ENCODE measurements at places on chromosomes 2 and 18. TPM values are rescaled to one million over a fixed set of nuclear protein-coding genes. Genes with fewer than 3 reads are reported as not detected.

DNA sequence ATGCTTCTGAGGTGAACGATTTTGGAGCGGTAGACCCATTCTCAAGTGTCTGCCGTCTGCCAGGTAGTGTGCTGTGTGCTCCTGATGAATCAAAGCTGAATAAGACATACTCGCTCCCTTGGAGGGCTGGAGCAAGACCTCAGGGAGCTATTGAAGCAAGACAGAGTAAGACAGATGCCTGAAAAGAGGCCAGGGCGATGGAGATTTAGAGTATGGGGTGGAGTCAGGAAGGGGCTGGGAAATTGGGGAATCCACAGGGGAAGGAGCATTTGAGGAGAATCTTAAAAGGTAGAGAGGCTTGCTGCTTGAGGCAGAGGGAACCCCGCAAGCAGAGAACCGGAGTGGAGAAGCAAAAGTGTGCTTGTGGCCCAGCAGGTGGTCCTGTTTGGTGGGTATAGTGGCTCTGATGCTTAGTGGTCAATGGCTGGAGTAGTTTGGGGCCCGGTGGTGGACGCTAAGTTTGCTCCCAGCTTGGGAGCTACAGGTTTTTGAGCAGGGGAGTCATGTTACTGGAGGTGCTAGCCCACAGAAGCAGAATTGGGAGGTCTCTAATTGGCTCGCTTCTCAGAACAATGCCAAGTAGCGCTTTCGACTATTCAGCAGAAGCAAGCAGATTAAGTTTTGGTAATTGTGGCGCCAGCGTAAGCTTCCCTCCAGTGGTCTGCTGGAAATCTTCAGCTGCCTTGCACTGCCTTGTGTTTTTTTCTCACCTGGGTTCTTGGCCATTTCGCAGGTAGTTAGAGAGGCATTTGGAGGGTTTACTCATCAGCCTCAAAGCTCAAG is 2.0 kb downstream of the CNNM4 start:
- DNase-seq = no peak

TXNDC9 gene
- 16.2 TPM for total RNA-seq

ACOXL gene
- total RNA-seq = under 0.01 TPM

DNA sequence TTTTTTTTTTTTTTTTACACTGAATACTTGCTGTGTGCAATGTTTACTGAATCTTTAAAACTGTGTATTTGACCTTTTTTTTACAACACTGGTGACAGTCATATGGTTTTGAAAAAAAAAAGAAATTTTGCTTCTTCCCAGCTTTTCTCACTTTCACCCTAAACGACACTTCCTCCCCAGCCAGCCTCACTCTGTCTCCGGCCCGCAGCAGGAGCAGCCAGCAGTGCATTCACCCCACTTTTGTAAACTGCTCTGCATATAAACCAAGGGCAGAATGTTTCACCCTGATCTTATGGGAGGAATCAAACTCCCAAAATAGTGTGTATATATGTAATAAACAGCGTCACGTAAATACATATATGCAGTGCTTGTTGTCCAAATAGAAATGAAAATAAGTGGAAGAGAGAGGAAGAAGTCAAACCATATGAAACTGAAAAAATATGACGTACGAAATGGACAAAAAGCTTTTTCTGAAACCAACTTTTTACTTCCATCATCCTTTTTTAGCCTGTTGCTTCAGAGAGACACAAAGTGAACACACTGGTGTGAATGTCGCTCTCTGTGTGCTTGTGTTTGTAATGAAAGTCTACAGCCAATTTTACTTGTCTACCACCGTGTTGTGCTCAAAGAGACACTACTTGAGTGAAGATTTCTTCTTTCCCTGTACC is 54.2 kb downstream of the ZCCHC2 start:
- no peak for DNase-seq

DNA sequence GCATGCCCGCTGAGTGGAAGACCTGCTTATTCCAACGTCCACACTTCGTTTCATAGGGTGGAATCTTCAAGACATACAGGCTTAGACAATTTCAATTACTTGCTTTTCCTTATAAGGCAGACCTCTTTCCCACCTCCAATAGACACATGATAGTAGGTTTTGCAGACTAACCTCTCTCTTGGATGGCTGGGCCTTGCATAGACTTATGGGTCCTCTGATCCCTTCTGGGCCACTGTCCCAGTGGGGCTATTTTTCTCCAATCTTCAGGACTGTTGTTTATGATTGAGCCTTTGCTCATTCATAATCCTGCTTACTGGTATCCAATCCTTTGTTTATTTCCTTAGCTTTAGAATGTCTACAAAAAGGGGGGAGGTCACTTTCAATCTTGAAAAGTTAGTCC is 138.9 kb downstream of the FAM210A start:
- no peak for DNase-seq

- DNase-seq = no peak
These were observed 402.8 kb downstream of the CLIP4 start for GRCh38 chr2:29518010-29518409.

- peak; percentile 42 for DNase-seq
These were observed at the start of gene SCN3A for GRCh38 chr2:165203689-165204559. Gene SCN3A, minus strand, starts transcription at chr2:165204050. Its CDS starts 27,656 bp downstream, at chr2:165176394.

CD8B gene
- 0.27 TPM for total RNA-seq

DNA sequence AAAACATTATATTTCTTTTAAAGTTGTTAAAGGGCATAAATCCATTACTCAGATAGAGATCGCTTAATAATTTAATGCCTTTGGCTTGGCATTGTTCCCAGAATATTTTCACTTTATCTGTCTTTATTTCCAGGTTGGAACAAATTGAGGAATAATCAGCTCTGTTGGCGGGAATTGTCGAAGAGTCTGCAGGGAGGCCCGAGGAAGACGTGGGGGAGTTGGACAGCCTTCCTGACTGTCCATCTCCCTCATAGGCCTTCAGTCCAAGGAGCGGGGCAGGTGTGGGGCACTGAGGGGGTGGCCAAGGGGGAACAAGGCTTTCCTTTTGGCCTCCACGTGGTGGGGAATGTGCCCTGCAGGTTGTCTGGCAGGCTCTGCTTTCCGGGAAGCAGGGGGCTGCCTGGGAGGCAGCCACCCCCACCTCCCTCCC is 179.6 kb downstream of the ZBTB7C start:
- no peak for DNase-seq

DNA sequence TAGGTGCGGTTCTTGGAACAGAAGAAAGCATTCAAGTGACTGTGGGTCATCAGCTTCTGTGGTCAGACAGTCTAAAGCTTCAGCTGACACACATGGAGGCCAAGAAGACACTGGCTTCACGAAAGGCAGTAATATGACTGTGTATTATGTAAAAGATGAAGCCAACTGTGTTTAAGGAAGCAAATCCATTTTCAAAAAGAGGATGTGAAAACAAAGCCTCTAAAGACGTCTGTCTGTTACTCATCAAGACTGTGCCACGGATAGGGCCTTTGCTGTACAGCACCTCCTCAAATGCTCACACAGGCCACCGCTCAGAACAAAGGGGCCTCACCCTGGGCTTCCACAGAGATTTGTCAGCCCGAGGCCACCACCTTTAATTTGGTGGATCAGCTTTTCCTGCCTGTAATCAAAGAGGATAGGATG is 21.1 kb upstream of the TMEM163 start:
- no peak for DNase-seq

DNA sequence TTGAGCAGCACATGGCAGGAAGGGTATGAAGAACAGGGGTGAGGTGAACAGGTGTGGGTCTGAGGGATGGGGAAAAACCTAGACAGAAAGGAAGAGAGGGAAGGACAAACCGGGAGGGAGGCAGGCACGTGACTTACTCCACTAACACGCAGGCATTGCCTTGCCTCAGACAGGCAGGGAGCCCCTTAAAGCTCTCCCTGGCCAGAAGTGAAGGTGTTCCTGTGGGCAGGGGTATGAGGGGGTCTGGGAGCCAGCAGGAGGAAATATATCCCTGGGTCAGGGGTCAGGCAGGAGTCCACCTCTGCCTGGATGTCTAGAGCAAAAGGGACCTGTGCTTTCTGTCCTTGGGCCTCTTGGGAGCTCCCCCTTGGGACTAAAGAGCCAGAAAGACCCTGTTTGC is 135.3 kb upstream of the EPAS1 start:
- DNase-seq = no peak

NETO1 gene
- total RNA-seq = not detected

PREPL gene
- 5.7 TPM for total RNA-seq

WDFY1 gene
- 66.8 TPM for total RNA-seq

ACVR1C gene
- total RNA-seq = 0.27 TPM

DNA sequence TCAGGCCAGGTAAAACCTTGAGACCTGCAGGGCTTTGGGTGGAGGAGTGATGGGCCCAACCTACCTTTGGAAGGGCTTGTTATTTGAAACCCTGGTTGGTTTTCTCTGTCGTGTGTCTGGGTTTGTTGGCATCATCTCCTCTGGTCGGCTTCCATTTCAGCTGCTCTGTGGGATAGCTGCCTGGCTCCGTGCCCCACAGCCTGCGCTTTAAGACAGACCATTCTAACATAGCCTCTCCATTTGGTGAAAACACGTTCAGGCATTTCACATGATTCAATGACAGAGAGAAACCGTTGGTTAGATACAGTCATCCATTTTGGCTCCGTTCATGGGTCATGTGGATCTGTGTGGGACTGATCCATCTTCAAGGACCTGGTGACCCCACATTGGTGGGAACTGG is 37.0 kb upstream of the LYPD6B start:
- DNase-seq = no peak

GRCh38 chr18:13183359-13183758 is 35.2 kb upstream of the LDLRAD4 start:
- DNase-seq = no peak

CD8A gene
- total RNA-seq = 0.27 TPM

DNA sequence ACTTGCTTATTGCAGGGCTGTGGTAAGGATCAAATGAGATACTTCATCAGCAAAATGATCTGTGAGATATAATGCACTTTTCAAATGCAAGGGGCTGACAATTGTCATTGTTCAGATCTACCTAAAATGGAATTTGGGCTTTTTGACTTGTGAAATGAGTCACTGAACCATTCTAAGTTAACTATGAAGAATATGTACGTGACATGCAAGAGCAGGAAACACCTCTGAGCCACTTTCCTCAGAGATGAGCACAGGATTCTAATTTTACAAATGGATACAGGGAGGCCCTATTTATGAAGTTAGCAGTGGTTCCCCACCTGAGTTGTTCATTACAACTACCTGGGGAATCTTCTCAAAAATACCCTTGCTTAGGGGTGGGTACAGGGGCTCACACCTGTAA is 26.7 kb downstream of the CTLA4 start:
- DNase-seq = no peak

CNRIP1 gene
- total RNA-seq = 40.7 TPM

DNA sequence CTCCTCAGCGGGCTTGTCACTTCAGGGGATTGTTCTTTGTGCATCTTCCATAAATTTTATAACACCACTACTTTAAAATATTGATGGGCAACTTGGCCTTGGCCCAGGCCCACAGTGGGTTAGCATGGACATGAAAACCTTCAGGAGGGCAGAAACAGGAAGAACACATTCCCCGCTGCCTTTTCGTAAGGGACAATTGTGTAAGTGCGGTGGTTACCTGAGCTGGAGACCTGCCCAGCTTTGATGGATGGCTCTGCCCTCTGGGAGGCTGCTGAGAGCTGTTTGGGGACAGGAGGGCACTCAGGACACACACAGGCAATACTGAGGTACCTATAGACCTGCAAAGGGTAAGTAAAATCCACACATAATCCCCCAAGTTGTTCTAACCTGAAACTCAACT is 46.8 kb downstream of the FECH start:
- DNase-seq = no peak

SULT1C4 gene
- 9.4 TPM for total RNA-seq

DNA sequence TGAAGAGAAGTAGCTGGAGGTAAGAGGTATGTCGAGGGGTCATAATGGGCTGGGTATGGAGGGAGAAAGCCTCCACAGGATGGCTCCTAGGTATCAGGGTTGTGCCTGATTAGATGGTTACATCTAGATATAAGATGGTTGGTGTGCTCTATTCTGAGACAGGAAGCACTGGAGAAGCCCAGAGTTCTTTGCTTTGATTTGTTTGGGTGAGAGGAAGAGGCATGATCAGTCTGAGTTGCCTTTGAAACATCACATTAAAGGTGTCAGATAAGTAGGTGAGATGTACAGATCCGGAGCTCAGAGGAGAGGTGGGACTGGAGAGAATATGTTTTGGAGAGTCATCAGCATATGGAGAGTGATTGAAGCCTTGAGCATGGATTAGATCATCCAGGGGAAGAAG is 74.1 kb downstream of the KLHL29 start:
- no peak for DNase-seq

All from hematopoietic multipotent progenitor cell (in vitro differentiated cells).